COLO829 (cell line): ENCODE measurements at places on chromosomes 2 and 18.

DNA sequence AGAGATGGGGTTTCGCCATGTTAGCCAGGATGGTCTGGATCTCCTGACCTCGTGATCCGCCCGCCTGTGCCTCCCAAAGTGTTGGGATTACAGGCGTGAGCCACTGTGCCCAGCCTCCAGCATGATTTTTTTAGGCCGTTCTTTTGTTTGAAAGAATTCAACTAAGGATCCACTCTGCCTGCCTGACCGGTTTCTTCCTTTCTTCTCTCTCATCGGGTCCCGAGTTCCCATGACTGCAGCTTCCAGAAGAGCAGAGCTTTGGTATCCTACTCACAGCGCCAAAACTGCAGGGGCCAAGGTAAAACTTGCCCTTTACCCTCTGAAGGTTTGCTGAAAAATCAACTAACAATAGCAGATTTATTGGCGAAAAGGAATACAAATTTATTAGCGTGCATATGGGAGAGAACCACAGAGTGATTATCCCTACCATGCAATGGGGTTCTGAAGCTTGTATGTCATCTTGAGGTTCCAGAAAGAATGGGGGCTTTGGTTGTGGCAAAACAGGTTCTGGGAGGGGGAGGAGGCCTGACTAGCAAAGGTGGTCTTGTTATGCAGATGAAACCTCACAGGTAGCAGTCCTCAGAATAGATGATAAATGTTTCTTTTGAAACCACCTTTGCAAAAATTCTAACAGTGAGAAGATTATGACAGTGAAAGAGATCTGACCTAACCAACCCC is 87.0 kb upstream of the MSH6 start:
- DNase-seq, result no peak

GRCh38 chr2:223674998-223675609 is 72.9 kb upstream of the SCG2 start:
- peak; percentile 56 for DNase-seq

DNA sequence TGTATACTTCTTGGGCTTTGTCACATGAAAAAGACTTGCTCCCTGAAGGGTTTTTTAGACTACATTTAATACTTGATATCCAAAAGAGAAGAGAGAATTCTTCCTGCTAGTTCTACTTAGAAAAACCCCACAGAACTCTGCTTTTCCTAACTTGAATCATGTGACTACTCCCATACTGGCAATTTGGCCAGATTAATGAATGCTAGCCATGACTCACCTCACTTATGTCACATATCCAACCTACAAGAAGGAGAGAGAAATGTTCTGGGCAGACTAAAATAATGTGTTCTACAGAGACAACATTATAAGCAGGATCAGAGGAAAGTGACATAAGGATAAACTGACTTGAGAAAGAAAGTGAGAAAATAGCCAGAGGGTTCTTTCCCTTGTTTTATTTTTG is 249.3 kb upstream of the GULP1 start:
- peak; percentile 57 for DNase-seq

DNA sequence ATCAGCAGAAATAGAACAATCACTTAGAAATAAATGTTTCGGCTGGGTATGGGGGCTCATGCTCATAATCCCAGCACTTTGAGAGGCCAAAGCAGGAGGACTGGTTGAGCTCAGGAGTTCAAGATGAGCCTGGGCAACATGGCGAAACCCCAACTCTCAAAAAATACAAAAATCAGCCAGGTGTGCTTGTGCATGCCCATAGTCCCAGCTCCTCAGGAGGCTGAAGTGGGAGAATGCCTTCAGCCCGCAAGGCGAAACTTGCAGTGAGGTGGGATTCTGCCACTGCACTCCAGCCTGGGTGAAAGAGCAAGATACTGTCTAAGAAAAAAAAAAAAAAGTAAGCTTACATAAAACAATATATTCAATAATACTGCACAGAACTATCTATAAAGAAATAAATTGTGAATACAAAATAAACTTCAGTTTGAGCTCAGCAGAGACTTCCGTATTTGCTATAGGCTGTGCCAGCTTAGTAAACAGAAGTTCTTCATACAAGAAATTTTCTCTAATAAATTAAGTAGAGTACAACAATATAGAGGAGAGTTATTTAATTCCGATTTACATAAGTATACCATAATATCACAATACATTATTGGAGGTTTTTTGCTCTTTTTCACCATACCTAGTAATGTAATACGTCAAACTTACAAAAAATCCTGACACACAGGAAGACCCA is 43.6 kb downstream of the SRBD1 start:
- DNase-seq, result no peak

DNA sequence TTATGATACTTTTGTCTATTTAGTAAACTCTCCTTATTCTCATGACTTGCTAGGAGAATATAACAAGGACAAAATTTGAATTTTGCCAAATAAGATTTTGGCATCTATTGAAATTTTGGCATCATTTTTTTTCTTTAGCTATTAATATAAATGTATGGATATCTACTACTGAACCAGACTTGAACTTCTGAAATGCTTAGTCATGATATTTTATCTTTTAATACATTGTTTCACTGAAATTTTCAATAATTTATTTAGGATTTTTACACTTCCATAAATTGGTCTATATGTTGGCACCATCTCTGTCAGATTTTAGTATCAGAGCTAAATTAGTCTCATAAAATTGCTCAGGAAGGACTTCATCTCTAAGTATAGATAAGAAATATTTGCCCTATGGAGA is 149.8 kb downstream of the CYP26B1 start:
- DNase-seq, result no peak

DNA sequence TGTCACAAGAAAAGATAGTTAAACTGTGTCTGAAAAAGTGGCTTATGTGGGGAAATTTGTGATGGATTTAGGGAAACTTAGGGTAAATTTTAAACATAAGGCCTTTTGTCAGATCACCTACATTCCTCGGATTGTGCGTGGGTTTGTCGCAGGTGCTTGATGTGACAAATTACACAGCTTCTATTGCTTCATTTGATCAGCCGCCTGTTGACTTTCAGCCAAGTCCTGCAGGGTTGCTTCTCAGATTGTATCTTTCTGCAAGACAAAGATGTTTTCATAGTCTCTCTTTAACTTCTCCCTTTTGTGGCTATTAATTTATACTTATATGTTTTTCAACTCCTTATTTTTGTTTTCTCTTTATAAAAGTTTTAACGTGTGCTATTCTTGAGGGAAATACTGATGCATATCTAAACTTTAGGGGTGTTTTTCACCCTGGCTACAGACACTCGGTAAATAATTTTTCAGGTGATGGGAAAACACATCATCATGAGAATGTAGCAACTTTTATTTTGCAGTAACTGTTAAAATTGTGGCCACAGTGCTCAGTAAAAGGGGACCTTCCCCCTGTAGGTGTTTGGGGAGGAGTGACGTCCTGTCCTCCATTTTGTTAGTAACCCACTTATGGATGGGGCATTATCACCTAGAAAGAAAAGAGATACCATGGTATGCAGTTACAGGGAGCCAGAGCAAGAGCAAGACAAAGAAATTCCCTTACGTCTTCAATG is 31.4 kb downstream of the GALM start:
- no peak for DNase-seq

GRCh38 chr2:56084111-56084901 is 99.5 kb upstream of the CCDC85A start:
- peak; percentile 27 for DNase-seq

- no peak for DNase-seq
Measured at GRCh38 chr2:231717281-231718171, 9.2 kb downstream of the PTMA start.

- DNase-seq, result no peak
Measured at GRCh38 chr2:217902379-217903141, 100.2 kb downstream of the TNS1 start.

DNA sequence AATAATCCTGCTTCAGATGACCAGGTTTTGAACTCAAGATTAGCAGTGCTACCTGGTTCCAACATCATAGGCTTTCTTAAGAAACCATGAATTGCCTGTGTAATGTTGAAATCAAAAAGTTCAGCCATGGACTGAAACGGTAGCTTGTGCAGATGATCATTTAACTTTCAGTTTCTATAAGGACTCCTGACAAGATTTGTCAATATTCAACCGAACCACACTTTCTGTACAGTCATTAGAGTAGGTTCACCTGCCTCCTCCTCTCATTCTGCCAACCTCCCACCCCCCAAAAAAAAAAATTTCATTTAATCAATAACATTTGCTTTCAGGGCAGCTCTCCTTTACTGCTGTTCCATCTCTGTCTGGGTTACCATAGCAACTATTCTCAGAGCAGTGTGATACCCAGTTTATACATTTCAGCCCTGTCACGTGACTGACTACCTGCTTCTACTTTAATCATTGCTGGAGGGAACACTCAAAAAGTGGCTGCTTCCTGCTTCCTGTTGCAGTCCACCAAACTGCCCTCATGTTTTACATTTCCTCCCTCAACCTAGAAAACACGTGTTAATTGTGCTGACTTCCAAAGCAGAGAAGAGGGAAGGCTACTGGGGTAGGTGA is 275.5 kb downstream of the SS18 start:
- DNase-seq, result no peak

GRCh38 chr2:103132536-103133217 is 370.8 kb downstream of the TMEM182 start:
- no peak for DNase-seq

GRCh38 chr2:121748202-121748601 is 7.2 kb upstream of the TSN start:
- DNase-seq, result no peak

- DNase-seq, result no peak
Measured at GRCh38 chr18:74513883-74514205, 17.7 kb downstream of the CNDP2 start.

GRCh38 chr2:85780316-85781012 is 26.7 kb downstream of the ATOH8 start:
- DNase-seq, result no peak

- no peak for DNase-seq
Measured at GRCh38 chr2:210660-211059, 53.2 kb downstream of the SH3YL1 start.

- no peak for DNase-seq
Measured at GRCh38 chr2:203500951-203501350, 34.1 kb downstream of the RAPH1 start.

- no peak for DNase-seq
Measured at GRCh38 chr18:2655954-2656236, 369 bp downstream of the SMCHD1 start.

GRCh38 chr2:181607629-181608590 is 49.0 kb downstream of the CERKL start:
- DNase-seq, result no peak

GRCh38 chr18:73793386-73793785 is 354.2 kb downstream of the FBXO15 start:
- DNase-seq, result peak; percentile 74

GRCh38 chr18:48023334-48024008 is 93.0 kb upstream of the SMAD2 start:
- peak; percentile 41 for DNase-seq

DNA sequence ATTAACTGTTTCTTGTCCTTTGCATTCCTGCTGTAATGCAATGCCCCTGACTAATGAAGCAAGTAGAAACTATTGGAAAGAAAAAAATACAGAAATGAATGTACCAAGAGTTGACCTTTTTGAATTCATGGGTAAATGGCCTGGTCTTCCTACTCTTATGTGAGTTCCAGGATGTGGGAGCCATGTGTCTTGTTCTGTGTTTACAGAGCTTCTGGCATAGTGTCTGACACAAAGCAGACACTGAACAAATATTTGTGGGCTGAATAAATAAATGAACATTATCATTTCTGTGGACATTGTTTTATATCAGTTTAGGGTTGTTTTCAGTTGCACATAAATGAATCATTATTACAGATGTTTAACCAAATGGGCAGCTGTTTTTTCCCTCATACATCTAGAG is 155.5 kb downstream of the CD8B2 start:
- no peak for DNase-seq

GRCh38 chr2:23475473-23475872 is 90.5 kb downstream of the KLHL29 start:
- DNase-seq, result no peak

GRCh38 chr2:43278564-43279220 is 52.3 kb upstream of the ZFP36L2 start:
- no peak for DNase-seq

GRCh38 chr18:58239879-58240278 is 195.9 kb downstream of the NEDD4L start:
- no peak for DNase-seq

DNA sequence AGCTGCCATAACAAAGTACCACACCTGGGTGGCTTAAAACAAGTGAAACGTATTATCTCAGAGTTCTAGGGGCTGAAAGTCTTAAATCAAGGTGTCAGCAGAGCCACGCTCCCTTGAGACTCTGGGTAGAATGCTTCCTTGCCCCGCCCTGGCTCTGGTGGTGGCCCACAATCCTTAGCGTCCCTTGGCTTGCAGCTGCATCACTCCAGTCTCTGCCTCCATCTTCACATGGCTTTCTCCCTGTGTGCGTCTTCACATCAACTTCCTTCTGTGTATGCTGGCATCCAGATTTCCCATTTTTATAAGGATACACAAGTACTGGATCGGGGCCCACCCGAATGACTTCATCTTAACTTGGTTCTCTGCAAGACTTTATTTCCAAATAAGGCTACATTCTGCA is 62.5 kb downstream of the MRO start:
- DNase-seq, result no peak

DNA sequence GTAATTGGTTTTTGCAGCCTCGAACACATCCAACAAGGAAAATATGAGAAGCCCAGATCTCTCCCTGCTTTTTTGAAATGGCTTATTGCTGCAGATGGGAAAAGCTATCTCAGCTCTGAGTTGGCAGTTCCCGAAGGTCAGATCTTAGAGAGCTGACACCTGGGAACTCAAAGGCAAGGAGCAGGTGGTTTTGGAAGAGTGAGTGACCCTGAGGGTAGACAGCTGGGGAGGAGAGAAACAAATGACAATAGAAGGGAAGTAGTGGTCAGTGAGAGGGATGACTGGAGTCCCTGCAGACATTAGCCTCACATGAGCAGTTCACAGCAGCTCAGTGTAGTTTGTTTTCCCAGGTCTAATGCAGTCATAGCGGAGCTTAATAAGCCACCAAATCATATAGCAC is 317.9 kb downstream of the STK39 start:
- no peak for DNase-seq

GRCh38 chr2:46984040-46984439 is 68.4 kb upstream of the MCFD2 start:
- no peak for DNase-seq

DNA sequence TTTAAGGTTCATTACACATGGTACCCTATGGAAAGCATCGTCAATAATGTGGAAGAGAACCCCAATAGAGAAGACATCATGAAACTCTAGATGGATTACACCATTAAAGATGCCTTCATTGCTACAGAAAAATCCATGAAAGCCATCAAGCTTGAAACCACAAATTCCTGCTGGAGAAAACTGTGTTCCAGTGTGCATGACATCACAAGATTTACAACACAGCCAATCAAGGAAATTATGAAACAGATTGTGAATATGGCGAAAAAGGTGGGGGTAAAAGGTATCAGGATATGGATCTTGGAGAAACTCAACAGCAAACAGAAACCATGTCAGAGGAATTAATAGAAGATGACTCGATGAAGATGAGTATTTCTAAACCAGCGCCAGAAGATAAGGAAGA is 200.0 kb downstream of the SLC4A10 start:
- no peak for DNase-seq

DNA sequence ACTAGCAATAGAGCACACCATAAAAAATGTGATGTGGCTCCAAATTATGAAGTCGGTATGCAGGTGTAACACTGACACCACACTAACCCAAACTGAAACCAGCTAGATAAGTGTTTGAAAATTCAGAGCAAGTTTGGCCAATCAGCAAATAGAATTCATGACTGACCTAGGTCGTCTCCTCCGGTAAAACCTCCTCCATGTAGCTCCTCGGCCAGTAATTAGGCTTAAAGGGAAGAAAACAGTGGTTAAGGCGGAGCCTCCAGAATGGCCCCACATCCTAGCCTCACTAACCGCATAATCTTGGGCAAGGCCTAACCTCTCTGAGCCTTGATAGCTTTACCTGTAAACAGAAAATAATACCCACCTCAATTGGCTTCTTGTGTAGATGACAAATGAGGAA is 30.1 kb downstream of the C1D start:
- no peak for DNase-seq
